ENCODE measurements at places on chromosomes 13 and 19. TPM values are rescaled to one million over a fixed set of nuclear protein-coding genes. Genes with fewer than 3 reads are reported as not detected.

DNA sequence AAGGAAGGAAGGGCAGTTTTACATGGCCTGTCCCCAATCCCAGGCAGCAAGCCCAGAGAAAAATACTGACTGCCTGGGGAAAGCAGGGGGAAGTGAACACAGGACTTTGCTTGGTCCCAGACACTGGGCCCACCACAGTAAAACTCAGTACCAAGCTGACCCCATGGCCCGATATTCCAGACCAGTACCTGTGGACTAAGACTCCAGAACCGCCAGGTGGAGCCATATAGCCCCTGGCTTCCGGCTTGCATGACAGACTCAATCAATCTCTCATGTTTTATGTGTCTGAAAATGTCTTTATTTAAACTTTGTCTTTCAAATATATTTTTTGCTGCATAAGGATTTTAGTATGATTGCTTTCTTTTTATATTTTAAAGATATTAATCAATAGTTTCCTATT lies 767.9 kb upstream of the SLITRK6 start:
- no peak for DNase-seq

DNA sequence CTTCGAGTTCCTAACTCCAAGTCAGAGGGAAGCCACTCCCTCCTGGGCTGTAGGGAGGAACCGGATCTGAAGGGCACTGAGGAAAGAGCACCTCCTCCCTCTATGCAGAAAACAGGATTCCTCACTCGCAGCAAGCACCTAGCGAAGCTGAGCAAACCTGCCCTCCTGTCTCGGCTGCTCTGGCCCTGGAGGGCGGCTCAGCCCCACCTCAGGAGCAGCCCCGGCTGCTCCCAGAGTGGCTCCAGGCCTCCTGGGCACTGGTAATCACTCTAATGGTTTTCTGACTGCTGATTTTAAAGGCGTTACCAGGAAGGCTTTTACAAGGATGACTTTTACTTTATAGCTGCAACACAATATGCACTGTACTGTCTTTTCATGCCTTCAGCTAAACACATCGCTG lies 312.5 kb downstream of the TEX29 start:
- DNase-seq: no peak

Gene ACP7
- not detected for total RNA-seq

DNA sequence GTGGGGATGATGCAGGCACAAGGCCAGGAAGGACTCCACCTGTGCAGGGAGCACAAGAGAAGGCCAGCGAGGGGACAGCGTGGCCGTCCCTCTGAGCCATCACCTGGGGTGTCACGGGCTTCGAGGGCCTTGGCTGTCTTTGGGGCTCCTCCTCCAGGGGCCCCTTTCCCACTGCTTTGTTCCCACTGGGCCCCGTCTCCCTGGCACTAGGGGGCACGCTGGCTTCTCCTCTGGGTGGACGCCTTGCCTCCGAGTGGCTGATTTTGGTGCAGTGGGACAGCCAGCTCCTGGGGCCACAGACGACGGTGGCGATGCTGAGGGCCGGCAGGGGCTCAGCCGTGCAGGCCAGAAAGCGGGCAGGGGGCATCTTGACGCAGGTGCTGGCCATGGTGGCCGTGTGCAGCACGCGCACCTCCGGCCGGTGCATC lies 43.2 kb upstream of the GRTP1 start:
- no peak for DNase-seq

Gene PLPPR3
- not detected for total RNA-seq

All from activated CD8-positive, alpha-beta T cell treated with anti-CD3 and anti-CD28 coated beads for 36 hours (primary cell).